Activated T-cell treated with anti-CD3 and anti-CD28 coated beads for 4 hours (primary cell): ENCODE measurements at places on chromosomes 1 and 21.

- no peak for DNase-seq
Observed at GRCh38 chr1:47161298-47162040, 24.2 kb downstream of the CYP4A22 start.

DNA sequence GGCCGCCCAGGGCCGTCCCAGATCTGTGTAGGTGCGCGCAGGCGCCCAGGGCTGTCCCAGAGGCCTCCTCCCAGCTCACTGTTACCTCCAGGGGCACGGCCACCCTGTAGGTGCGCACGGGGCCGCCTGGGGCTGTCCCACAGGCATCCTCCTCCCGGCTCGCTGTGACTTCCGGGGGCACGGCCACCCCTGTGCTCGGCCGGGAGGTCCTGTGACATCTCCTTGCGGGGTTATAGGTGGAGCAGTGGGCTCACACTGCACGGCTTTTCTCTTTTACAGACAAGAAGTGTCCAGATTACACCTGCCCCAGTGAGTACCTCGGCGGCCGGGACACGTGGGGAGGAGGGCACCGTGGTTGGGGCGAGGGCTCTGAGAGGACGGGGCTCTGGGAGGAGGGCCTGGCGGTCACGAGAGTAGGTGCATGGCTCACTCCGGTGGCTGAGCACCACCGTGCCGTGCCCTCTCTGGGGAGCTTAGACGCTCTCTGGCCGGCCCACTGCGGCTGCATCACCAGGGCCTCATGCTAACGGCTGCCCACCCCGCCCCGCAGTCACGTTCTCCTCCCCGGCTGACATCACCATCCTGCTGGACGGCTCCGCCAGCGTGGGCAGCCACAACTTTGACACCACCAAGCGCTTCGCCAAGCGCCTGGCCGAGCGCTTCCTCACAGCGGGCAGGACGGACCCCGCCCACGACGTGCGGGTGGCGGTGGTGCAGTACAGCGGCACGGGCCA, 21.4 kb downstream of the COL6A1 start:
- DNase-seq: no peak

DNA sequence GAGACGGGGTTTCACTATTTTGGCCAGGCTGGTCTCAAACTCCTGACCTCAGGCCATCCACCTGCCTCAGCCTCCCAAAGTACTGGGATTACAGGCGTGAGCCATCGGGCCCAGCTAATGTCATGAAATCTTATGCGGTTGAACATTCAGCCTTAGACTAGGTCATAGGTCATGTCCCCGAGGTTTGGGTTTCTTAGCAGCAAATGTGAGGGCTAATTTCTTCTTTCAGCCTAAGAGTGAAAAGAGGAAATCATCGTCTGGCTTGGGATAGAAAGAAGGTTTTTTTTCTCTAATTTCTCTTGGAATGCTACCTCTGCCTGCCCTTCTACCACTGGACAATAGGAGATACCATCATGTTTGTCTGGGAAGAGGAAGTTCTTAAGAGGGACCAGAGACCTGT, 18.0 kb upstream of the PIK3CD start:
- DNase-seq: no peak

- DNase-seq: no peak
Observed at GRCh38 chr1:69702085-69702484, 134.4 kb downstream of the LRRC7 start.

GRCh38 chr1:109827986-109828385, 64.3 kb upstream of the EPS8L3 start:
- no peak for DNase-seq

DNA sequence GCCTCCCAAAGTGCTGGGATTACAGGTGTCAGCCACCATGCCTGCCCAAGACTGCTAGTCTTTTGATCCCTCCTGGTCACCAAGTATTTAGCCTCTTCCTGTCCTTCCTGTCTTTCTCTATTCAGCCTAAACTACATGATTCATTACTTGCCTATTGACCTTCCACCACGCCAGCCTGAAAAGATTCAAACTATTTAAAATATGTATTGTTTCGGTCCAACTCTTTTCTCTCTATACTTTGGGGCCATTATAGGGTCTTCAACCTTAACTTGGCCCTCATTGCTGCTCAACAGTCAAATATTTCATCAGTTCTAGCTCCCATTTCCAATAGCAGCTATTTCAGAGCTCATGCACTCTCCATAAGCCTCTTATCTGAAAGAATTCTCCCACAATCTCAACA, 153.0 kb downstream of the TNFSF18 start:
- no peak for DNase-seq

GRCh38 chr1:157044326-157044725, 1.2 kb downstream of the ARHGEF11 start:
- DNase-seq: no peak

GRCh38 chr1:176696109-176696508, 233.1 kb downstream of the PAPPA2 start:
- DNase-seq: no peak

GRCh38 chr21:26851109-26851944, 6.1 kb upstream of the ADAMTS1 start:
- DNase-seq: no peak

DNA sequence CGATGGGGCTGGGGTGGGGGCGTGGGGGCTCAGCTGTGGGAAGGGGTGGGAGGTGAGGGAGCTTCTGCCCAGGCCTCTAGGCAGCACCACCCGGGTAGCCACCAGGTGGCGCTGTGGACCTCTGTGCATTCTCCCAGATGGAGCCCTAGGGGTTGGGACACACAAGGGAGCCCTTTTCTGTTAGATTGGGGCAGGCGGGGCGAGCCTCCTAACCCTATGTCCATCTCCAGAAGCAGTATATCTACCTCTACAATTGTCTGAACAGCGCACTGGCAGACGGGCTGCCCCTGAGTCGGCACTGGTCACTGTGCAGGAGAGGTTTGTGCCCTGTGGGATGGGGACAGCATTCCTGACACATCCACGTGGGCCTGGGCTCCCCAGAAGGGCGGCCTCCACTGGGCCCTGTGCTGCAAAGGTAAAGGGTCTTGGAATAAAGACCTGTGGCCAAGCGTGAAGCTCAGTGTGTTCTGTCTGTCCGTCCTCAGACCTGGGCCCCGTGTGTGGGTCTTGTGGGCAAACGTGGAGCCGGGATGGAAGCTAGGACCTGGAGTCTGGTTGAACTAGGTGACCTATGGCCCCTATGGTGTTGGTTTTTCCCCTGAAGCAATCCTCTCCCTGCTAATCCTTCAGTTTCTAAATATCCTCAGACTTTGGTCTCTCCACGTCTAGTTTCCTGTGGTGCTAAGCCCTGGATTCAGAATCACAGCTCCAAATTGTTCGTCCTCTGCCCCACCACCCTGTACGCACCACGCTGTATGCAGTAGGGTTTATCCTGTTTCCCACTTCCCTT, 4.4 kb upstream of the LGR6 start:
- peak; percentile 73 for DNase-seq

DNA sequence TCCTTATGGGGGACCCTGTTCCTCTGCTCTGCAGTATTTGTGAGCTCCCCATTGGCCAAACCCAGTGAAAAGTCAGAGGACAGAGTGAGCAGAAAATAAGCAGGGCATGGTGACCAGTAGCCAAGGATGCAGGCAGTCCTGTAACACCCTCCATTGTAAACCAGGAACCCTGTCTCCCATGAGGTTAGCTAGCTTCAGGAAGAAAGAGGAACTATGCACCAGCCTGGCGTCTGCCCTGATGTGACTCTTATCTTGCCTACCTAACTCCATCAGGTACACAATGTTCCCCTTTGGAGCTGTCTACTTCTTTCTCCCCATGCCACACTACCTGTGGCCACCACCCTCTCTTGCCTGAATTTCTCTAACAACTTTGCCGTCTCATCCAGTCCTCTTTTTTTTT, 119.2 kb downstream of the LRIG2 start:
- DNase-seq: no peak

- DNase-seq: no peak
Observed at GRCh38 chr1:37515185-37516034, 844 bp upstream of the MEAF6 start.

GRCh38 chr1:243508303-243508713, 252.5 kb downstream of the SDCCAG8 start:
- DNase-seq: no peak

DNA sequence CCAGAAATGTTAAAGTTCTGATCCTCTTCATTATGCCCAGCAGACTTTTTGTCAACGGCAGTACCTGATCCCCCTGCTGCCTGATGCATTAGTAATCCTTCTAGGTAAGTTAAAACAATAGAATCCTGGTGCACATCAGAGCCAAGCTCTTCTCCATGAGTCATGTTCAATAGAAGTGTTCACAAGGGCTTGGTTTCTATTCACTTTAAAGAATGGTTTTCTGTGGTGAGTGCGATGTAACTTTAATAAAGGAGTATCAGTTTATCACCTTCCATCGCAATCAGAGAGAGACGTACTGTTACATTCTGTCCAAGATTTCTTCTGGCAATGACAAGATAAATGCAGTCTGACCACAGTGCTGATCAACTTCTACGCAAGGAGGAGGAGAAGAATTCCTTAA, 96.8 kb downstream of the NRIP1 start:
- no peak for DNase-seq

DNA sequence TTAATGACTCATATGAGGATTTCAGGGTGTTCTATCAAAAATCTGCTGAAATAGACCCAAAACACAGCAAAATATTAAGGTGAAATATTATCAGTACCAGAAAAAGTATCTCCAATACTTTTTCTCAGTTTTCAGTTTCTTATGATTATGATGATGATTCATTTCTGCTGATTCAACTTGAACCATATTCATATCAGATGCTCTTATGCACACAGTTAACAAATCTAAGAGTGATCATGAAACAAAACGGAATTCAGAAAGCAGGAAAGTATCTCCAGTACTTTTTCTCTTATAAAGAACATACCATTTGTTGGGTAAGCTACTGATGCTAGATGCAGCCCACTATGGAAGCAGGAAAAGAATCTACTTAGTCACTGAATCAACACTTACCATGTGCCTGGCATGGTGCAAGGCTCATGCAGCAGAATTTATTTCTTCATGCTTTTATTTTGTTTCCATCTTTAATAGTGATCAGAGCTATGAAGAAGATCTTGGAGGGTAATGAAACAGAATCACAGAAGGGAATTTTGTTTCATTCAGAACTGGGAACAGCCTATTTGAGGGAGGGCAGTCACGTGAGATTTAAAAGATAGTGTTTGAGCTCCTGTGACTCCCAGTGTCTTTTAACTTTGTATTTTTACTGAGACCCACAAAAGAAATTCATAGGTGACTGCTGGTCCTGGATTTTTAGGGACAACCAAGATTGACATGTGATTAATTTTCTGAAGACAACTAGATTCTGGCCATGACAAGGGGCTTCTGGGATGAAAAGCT, 480.6 kb downstream of the SETD4 start:
- no peak for DNase-seq

DNA sequence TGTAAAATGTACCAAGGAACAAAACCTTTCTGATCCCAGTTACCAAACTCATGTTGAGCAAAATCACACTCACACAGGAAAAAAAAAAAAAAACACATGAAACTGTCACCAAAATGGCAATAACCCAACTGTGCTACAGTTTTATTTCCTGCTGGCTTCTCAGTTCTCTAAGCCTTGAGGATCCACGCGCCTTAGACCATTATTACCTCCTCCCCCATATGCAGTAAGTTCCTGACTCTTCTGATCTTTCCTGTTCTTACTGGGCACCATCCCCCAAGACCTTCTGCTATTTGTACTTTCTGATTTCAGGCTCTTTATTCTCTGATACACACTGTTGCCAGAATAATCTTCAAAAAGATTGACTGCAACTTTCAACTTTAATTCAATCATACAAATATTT, 79.6 kb downstream of the SLC45A1 start:
- DNase-seq: no peak

DNA sequence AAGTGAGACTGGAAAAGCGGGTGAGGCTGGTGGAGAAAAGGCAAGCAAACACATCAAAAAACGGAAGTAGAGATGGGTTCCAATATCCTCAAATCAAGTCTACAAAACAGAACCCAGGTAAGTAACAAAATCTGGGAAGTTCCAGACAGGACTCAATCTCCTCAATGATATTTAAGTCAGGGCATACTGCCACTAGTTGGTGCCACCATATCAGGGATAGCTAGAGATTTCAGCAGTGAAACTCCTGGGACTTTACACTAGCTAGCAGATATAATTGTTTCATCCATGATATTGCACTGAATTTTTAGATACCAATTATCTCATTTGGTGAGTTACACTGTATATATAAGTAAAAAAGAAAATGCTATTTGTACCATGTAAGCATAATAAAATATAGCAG, 52.0 kb downstream of the EYA3 start:
- DNase-seq: no peak

- no peak for DNase-seq
Observed at GRCh38 chr1:52613636-52614373, 11.6 kb downstream of the GPX7 start.

- no peak for DNase-seq
Observed at GRCh38 chr1:119829625-119830024, 18.4 kb upstream of the REG4 start.

GRCh38 chr21:39062196-39062595, 121.1 kb downstream of the PSMG1 start:
- no peak for DNase-seq
